Activated effector memory CD4-positive, alpha-beta T cell treated with Interleukin-2 at 50 U/mL for 16 hours (primary cell): ENCODE measurements at places on chromosomes 4 and X.

- DNase-seq = no peak
Measured at GRCh38 chrX:63761639-63762038, 23.4 kb downstream of the ARHGEF9 start.

DNA sequence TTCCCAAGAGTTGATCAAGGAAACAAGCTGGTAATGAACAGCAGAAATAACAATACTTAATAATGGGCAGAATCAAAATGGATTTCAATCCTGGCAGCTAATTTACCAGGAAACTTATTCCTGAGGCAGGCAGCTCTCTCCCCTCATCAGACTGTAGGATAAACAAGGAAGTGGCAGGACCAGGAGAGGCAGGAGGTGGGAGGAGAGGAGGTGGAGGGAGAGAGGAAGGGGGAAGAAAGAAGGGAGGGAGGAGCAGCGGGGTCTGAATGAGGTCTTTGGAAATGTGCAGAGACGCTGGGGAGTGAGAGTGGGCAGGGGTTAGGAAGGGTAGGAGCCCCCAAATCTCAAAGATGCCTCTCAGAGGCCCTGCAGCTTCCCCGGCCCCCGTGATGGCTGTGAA is 231.5 kb downstream of the BCOR start:
- DNase-seq = no peak

DNA sequence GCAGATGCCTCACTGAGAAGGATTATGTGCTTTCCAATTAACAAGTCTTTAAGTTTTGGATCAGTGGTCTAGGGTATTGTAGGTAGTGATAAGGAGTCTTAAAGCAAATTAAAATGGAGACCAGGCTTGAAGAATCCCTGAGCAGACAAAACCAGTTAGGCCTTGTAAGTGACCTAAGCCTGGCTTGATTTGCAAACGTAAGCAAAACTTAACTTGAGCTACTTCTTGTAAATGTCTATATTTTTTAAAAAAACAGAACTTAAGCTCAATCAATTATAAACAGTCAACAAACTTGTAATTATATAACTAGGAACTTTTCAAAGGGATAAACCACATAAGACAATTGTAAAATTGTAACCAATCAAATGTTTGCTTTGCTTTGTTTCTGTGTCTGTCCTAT is 72.7 kb upstream of the NALF2 start:
- DNase-seq = no peak

DNA sequence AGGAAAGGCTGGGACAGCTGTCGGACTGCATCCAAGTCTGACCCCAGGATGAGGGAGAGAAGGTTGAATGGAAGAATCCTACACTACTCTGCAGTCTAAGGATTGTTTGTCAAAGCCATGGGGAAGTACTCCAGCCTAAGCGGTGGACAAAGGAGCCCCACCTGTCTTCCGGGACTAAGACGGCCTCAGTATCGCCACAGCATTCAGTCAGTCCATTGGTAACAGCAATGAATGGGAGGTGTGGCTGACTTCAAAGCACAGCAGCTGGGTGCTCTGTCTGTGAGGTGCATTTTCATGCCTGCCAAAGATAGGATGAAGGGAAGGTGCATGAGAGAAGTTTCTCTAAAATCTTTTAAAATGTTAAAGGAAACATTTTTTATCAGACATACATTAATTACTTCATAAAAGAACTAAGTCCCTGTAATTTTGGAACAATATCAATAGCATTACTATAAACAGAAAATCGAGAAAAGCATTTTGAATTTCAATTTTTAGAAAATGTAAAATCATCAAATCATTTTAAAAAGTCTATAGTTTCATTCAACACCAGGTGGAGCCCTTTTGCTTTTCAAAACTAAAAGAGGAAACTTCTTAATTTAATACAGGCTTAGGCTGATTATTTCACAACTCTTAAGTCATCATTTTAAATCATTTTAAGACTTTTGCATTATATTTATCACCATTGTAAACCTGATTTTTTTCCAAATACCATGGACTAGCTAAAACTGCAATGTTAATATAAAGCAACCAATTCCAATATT is 27.6 kb upstream of the INTU start:
- no peak for DNase-seq

DNA sequence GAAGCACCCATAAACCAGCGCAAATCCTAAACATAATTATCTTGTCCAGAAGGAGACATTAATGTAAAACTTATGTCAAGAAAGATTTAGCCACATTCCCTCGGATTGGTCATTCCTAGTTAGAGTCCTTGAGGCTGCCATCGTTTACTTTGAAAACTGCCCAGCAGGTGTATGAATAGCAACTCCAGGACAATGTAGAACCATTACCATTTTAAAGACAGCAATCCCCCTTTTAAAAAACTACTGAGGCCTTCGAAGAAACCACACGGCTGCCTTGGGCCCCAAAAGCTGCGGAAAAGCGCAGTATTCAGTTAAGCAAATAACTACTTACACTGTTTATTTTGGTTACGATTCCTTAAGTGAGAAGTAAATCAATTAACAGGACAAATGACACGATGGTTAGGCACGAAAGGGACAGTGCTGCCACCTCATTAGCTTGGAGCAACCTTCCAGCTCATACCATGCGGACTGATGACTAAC is 822 bp upstream of the SGMS2 start:
- DNase-seq = no peak

- DNase-seq = no peak
Measured at GRCh38 chr4:76641351-76641750, 206.3 kb downstream of the SHROOM3 start.

DNA sequence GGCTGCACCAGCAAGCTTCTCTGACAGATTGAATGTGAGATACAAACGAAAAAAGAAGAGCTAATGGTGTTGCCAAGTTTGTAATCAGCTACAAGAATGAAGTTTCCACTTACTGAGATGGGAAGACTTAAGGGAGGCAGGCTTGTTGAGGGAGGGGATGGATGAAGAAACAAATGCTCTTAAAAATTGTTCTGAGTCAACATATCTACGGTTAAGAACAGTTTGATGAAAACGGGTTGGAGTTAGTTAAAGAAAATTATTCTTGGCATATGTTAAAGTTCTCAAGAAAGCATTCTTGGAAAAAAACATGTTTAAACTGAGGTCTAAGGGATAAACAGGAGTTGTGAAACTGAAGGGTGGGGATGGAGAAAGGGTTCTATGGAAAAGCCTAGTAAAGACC is 816.3 kb upstream of the HS3ST1 start:
- DNase-seq = no peak

GRCh38 chr4:74768857-74769525 is 25.3 kb downstream of the BTC start:
- DNase-seq = no peak

DNA sequence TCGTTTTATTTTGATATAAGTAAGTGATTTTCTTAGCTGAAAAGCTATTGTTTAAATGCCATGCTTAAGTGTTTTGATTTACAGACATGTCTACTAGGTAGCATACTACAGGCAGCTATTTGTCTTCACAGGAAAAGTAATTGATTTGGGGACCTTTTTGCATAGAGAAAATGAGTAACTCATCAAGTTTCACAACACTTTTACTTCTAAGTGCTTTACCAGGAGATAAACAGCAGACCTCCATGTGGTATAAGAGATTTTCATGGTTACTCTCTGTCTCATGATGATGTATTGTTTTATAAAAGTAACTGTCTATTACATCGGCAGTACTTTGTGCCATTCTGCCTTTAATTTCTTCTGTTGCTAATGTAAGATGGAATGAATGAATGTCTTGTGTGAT is 28.7 kb downstream of the RBPJ start:
- DNase-seq = no peak

GRCh38 chr4:171016145-171016544 is 797.1 kb upstream of the GALNTL6 start:
- no peak for DNase-seq

GRCh38 chr4:61204353-61205060 is 4.4 kb downstream of the ADGRL3 start:
- DNase-seq = no peak

- DNase-seq = no peak
Measured at GRCh38 chrX:55005256-55005655, 5.1 kb downstream of the APEX2 start.
